ENCODE measurements at places on chromosomes 3 and 15.

DNA sequence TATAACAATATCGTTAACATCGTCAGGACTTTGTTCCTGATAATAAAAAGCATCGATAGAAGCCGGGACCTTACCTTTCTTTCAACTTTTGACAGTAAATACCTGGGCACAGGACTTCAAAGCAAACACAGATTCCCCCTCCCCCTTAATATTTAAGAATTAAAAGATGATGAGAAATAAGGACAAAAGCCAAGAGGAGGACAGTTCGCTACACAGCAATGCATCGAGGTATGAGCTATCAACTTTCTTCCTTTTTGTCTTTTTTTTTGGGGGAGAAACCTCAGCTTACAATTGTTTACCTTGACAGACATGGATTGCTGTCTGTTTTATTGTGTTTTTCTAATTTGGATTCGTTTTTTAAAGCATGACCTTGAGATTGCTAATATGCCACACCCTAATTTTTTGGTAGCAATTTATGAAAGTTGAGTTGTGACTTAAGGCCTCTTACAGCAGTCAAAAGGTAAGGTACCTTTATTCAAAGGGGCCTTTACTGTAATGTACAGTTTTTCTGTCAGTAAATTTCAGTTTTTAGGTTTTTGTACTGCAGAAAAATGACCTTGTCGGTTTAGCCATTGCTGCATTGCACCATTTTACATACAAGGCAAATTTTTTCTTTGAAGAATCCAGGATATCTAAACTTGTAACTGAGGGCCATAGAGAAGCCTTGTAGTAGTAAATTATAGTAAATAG, 1.1 kb downstream of the CHD2 start:
- DNase-seq, result no peak

DNA sequence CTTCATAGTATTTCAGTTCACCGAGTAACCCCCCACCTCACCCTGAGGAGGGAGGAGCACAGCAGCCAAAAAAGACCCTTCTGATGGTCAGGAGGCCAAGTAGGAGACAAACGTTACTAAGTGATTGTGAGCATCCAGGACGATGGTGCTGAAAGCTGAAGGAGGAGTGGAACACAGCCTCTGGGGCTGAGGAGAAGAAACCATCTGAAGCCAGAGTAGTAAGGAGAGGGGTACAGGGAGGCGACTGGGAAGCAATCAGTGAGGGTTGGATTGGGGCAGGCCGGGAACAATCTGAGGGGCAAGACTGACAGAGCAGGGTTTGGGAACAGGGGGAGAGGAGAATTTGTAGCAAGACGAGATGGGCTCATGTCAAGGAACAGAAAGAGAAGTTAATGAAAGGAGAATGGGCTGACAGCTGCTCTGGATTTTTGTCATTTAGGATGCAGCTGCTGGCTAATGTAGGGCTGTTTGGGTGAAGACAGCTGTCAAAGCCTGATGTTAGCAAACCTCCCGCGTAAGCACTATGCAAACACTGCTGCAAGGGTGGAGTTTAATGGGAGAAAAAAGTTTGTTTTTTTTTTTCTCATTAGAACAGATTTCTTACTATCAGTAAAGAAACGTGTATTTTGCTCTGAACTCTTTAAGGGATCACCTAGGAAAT, 622.2 kb downstream of the EDEM1 start:
- no peak for DNase-seq

DNA sequence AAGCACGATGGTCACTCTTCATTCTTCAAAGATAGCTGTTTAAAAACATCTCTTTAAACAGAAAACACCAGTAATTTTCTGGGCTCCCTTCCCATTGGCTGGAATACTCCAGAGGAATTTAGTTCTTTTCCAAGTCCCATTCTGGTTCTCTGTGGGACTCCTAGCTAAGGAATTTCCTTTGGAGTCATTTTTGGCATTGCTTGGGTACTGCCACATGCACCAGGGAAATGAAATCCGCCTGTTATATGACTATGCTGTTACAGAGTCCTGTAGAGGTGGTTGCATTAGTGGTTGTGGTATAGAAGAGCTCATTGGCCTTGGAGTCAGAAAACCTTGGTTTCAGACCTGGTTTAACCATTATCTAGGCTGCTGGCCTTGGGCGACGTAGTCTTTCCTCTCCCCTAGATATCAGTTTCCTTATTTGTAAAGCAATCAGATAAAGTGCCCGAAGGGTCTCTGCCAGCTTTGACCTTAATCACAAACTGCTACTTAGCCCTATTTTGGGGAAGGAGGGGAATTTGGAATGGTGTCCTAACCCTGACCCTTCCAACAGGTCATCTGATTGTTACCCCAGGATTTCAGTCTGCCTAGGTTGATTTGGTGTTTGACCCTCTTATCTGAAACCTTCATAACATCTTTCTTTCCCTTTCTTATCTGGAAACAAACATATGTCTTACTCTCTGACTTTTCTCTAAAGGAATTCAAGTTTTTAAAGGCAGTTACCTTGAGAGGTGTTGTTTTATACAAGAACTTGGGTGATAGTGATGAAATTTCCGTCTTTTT, 13.4 kb downstream of the RTP1 start:
- no peak for DNase-seq

DNA sequence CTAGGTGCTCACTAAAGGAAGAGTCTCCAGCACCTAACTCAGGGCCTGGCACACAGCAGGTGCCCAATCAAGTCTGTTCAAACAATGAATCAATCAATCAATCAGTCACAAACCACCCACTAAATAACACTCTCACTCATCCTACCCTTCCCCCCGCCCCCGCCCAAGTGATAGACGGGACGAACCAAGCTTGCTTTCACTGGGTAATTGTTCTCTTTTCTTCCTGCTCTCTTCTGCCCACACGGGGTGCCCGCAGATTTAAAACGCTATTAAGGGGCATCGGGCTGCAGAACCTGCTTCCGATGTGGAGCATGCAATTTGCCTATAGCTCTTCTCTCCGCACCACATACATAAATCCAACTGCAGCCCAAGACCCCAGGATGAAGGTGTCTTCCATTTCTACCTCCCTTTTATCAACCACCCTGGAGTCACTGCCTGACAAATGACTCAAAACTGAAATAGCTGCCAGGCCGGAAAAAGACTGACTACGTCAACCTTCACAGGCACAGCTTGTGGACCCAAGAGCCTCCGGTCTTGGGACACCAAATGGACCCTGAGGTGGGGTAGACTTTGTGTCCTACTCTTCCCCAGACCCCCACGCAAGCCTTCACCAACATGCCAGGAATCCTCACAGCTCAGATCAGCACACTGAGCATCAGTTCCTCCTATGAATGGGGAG, 1.7 kb downstream of the KLHL25 start:
- no peak for DNase-seq

GRCh38 chr3:122025296-122025695, 3.2 kb upstream of the ILDR1 start:
- DNase-seq, result no peak

- no peak for DNase-seq
Measured at GRCh38 chr3:152386208-152386607, 117.5 kb downstream of the MBNL1 start.

- no peak for DNase-seq
Measured at GRCh38 chr3:181888234-181888633, 176.5 kb downstream of the SOX2 start.

GRCh38 chr15:85741021-85741421, 53.7 kb downstream of the KLHL25 start:
- DNase-seq, result no peak

GRCh38 chr15:22960126-22960525, 20.0 kb downstream of the CYFIP1 start:
- DNase-seq, result no peak

DNA sequence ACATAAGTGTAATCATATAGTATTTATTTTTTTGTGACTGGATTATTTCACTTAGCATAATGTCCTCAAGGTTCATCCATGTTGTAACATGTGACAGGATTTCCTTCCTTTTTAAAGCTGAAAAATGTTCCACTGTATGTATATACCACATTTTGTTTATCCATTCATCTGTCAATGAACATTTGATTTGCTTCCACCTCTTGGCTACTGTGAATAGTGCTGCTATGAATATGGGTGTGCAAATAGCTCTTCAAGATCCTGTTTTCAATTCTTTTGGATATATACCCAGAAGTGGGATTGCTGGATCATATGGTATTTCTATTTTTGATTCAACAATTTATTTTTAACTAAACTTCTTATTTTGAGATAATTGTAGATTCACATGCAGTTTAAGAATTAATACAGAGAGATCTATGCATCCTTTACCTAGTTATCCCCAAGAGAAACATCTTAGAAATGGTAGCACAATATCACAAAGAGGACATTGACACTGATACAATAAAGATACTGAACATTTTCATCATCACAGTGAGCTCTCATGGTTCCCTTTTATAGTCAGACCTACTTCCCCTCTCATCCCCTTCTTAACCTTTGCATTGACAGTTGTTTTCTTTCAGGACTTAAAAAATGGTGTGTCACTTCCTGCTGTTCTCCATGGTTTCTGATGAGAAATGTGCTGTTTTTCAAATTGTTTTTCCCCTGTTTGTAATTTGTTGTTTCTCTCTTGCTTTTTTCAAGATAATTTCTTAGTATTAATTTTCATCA, 90.1 kb downstream of the SATB1 start:
- DNase-seq, result no peak

- DNase-seq, result no peak
Measured at GRCh38 chr3:17469520-17469919, 272.9 kb downstream of the TBC1D5 start.

GRCh38 chr15:43541785-43542184, 24.4 kb downstream of the MAP1A start:
- no peak for DNase-seq

DNA sequence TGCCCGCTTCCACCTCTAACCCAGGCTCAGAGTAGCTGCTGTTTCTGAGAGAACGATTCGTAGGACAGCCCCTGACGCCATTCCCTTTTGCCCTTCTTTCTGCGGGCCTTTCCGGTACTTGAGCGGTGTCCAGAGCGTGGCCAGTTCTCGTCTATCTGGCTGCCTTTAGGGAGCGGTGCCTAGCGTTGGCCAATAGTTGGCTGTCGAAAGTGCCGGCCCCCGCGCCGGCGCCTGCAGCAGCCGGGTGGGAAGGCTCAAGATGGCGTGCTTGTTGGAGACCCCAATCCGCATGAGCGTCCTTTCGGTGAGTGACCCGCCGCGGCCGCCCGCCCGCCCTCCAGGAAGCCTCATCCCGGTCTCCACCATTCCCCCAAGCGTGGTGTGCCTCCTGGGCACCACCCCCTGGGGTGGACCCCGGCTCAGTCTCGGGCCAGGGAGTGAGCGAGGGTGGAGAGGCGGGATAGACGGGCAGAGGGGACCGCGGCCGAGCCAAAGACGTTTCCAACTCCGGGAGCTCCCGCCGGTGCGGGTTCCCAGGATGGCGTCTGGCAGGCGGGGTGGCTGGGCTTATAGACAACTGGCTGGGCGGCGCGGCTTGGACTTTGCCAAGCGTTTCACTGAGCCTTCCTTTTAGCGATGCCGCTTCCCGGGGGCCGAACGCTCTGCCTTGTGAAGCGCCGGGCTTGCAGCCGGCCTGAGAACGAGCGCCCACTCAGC, at the start of gene ARMC8:
Gene ARMC8 (plus strand): TSS at position 6 of the 717 bp plus-strand sequence. CDS start 254 bp downstream, at position 260.
- peak; percentile 94 for DNase-seq

DNA sequence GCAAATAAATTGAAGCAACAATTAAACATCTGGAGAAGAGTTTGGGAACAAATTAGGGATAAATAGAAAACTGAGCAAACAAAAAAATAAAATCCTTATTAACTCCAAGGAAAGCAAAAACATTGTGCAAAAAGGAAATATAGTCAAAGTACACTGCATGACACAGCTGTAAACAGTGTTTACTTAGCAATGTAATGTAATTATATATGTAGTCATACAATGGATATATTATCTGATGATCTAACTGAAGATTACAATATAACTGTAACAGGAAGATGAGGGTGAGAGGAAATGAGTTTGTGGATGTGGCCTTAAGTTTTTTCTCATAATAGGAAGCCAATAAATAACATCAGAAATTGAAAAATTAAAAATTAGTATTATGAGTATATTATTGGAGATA, 42.5 kb downstream of the SCN10A start:
- DNase-seq, result no peak

GRCh38 chr15:41104234-41104633, 11.8 kb downstream of the INO80 start:
- no peak for DNase-seq

DNA sequence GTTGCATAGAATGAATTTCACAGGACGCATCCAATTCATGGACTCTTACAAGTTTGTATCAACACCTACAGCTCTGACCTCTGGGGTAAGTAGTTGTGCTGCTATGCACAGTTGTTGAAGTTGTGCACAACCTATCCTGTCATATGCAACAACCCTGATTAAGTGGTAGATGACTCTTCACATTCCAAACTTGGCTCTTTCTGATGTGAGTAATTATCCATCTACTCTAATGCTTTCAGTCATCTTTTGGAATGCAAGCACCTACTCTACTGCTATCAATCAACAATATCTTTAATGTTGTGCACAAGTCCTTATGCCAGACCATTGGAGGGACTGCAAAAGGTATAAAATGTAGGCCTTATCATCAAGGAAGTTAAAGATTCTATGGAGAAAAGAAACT, 921.4 kb downstream of the MCTP2 start:
- no peak for DNase-seq

DNA sequence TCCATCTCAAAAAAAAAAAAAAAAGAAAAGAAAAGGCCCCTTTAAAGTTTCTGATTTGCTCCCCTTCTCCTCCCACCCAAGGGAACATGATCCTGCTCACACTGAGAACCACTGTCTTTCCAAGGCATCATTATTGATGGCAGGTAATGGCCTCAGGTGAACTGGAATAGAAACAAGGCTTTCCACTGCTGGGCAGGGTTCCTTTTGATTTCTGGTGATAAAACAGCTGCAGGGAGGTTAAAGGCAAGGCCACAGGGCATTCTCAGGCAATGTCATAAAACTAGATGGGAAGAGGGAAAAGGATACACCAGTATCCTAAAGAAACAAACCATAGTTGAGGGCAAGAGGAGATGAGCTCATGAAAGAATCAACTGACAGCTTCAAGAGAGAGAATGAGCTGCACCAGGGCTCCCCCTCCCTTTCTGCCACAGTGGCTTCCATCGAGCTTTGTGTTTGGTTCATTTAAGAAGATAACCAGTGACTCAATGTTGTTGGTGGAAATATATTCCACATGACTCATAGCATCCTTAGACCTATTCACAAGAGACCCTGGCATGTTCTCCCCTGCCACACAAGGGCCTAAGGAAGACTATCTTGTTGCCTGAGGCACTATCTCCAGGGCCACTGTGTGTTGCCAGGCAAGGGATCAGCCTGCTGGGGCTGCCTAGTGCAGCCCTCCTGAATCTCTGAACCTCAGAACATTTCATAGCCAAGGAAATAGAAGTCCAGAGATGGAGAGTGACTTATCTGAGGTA, 86.4 kb downstream of the WDR76 start:
- DNase-seq, result no peak

DNA sequence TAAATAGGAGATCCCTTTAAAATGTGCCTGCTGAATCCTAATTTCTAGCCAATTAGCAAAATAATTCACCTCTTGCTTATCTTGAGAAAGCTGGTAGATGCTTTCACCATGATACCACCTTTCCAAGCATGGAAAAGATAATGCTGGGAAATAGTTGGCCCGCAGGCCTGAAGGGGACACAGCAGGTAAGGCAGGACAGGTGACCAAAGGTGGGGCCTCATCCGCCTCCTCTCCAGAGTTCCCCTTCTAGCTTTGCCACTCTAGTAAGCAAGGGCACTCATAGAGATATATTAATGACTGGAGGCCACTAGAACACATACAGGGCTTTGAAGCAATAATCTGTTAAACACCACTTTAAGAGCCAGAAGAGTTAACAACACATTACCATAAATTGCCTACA, 45.5 kb downstream of the SATB1 start:
- no peak for DNase-seq

- no peak for DNase-seq
Measured at GRCh38 chr3:98921957-98922356, 20.5 kb upstream of the DCBLD2 start.
